A673 (cell line): ENCODE measurements at places on chromosomes 16 and 17.

DNA sequence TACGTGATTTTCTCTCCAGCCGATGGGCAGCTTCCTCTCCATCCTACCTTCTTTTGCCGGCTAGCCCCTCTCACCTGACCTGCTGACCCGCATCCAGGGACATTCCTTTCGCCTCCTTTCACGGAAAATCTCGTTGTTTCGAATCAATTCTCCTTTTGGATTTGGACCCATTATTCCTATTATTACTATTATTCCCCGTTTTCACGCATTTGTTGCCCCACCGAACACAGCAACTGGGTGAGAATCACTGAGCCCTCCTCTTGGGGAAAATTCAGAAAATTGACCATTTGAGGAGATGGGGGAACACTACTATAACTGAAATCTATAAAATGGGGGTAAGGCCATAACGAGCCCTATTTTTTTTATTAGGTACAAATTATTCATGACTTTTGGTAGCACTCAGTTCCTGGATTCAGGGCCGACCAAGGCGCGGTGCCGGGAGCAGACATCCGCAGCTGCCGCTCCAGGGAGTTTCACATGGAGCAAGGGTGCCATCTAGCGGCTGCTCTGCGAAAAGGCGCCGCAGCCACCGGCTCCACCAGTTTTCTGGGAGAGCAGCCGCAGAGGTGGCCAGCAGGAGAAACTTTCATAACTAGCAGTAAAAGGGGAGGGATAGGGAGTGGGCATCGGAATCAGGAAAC is 3.3 kb upstream of the HOXB8 start:
- DNase-seq, result peak; percentile 93

- no peak for DNase-seq
Observed at GRCh38 chr17:9342225-9342624, 233.4 kb downstream of the STX8 start.

DNA sequence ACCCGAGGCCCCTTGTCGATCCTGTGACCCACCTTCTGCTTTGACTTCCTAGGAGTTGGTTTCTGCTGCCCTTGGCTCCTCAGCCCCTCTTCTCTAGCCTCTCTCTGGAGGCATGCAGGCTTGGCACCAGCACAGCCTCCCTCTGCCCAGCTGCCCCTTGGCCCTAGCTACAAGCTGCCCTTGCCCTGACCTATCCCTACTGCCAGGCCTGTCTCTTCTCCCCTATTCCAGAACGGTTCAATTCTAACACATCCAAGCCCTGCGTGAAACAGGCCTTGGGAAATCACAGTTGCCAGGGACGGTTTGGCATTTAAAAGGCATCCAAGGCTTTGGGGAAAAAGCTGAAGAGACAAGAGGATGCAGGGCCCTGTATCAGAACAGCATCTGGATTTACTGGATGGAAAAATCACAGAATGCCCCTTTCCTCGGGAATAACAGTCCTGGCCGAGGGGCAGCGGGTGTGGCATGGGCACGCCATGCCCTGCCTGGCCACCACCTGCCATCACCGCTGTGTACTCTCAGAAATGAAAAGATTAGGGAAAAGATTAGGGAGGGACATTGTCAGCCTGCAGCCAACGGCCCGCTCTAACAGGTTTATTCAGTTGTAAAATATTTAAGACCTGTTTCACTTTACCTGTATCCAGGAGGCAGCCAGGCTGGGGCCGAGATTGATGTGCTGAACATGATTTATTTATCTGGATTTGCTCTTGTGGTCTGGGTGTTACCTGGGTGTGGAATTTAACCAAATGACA is 15.8 kb downstream of the RAI1 start:
- no peak for DNase-seq

- DNase-seq, result peak; percentile 76
Observed at GRCh38 chr17:61837175-61838051, 25.9 kb downstream of the BRIP1 start.

DNA sequence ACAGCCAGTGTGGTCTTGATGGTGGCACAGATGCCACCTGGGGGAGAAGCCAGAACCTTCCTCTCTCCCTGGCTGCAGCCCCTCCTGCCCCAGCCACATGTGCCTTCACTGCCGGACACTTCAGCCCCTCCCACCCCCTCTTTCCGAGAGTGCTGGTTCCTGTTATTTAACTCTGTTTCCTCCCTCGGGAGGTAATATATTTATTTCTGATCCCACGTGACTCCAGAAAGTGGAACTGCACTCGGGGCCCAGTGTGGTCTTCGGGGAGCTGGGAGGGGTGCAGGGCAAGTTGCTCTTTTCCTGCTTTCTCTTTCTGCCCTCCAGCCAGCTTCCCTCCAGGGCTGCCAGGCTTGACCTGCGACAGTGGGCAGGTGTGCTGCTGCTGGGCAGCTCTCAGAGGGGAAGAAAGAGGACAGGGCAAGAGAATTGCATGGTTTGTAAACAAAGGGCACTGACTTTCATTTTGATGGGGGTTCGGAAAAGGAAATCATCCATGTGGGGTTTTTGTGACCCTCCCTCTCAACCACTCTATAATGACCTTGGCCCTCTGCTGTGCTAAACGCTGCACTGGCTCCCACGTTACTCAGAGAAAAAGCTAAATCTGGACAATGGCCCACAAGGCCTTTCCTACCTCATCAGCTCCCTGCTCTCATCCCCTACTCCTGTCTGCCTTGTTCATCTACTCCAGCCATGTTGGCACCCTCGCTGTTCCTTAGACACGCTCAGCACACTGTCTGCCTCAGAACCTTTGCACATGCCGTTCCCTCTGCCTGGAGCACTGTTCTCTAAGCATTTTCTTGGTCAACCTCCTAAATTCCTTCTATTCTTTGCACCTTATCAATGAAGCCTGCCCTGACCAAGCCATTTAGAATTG is 8.2 kb upstream of the CIITA start:
- no peak for DNase-seq

DNA sequence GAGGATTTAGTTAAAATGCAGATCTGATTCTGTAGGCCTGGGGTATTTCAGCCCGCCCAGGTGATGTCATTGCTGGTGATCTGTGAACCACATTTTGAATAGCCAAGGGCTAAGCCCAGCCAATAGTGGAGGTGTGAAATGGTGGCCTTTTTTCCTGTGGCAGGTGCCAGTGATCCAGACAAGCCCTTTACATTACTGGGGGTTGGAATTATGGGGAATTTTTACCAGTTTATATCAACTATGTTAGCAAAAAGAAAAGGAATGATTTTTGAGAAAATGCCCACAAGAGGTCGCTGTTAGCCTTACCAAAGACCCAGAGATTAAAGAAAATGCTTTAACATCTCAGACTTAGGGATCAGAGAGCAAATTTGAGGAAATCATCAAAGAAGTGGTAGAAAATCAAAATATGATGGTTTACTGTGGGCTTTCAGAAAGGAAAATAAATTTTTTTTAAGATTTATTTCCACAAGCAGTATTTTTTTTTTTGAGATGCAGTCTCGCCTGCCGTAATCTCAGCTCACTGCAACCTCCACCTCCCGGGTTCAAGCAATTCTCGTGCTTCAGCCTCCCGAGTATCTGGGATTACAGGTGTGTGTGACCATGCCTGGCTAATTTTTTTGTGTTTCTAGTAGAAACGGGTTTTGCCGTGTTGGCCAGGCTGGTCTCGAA is 3.9 kb downstream of the VPS35L start:
- DNase-seq, result peak; percentile 69

GRCh38 chr17:74677558-74678466 is 34.9 kb downstream of the CD300LF start:
- DNase-seq, result peak; percentile 27

DNA sequence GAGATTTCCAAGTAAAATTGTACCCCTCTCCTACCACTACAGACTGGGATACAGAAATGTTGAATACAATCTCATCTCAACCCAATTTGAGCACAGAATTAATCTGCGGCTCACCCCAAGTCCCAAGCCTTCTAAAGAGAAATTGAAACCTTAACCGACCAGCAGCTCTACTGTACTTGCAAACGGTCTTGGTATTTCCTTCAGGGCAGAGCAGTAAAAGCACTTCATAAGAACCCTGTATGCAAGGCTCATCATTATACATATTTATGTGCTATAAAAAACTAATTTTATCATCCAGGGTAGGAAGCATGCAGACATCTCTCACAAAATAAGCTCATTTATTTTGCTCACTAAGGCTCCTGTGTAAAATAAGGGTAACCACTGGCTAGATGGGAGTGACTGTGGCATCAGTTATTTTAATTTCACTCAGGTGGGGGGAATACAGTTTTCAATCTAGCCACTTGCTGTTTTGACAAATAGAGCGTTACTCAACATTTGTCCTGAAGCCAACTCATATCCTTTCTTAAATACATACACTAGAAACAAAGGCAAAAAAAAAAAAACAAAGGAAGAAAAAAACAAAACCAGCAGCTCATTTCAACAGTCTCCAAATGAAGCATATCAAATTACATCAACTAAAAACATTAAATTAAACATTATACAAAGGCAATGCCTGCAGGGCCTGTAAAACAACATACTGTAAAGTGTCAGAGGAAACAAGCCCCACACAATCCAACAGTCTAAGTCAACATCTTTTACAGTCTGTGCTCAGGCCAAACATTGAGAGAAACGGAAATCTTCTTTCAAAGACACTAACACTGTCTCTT is 65.0 kb downstream of the PARN start:
- peak; percentile 42 for DNase-seq

DNA sequence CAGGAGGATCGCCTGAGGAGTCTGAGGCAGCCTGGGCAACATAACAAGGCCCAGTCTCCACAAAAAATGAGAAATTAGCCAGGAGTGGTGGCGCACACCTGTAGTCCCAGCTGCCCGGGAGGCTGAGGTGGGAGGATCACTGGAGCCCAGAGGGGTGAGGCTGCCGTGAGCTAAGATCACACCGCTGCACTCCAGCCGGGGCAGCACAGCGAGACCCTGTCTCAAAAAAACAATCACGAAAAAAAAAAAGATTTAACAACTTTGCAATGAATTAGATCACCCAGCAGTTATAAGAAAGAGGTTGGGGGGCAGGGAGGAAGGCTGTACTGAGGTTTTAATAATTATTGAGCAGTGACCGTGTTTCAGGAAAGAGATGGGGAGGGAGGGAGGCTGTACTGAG is 49.4 kb downstream of the RPH3AL start:
- DNase-seq, result no peak

- no peak for DNase-seq
Observed at GRCh38 chr16:56414366-56414765, 11.0 kb downstream of the AMFR start.

DNA sequence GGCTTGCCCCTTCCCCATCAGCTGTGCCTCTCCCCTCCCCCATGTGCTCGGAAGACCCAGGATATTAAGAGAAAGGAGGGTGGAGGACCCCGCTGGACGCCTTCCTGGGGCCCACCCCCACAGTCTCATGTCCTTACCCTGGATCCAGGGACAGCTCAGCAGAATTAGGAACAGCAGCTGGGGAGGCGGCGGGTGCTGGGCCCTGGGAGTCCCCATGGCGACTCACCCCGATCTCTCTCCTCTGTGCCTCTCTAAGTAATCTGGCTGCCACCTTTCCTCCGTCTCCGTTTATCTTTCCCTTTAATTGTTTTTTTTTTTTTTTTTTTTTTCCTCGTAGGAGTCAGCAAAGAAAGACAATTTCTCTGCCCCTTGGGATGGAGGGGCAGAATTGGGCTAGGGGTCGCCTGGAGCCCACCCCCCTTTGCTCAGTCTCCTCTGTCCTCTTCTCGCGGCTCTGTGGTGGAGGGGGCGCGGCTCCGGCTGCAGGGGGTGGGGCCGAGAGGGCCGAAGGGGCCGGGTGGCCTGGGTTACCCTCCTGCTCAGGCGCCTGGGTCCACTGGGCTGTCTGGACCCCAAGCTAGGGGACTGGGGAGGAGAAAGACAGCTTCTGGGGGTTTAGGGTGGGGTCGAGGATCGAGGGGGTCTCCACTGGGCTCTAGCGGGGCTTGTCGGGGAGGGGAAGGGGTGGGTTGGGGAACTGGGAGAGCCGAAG is 390 bp downstream of the SEZ6L2 start:
- DNase-seq, result peak; percentile 27

DNA sequence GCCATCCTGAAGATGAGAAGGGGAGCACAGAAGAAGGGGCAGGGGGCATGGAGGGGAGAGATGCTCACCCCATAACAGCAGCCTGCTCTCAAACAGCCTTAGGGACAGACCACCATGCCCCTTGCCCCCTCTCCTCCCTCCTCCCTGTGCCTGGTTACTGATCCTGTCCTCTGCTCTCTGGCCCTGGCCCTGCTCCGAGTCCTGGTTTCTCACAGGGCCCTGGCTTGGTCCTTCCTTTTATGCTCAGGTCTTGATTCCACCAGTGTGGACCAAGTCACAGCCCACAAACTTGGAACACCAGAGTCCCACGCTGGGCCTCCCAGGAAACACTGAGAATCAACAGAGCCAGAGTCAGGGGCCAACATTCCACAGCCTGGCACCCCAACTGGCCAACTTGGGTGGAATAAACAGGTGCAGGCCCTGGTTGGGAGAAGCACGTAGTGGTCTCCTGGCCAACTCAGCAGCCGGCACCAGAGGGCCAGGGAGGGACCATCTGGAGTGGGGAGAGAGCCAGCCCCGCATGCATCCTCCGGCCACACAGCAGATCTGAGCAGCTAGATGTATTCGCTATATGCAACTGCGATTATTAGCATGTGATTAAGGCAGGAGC is 44.9 kb upstream of the CDC42EP4 start:
- no peak for DNase-seq

DNA sequence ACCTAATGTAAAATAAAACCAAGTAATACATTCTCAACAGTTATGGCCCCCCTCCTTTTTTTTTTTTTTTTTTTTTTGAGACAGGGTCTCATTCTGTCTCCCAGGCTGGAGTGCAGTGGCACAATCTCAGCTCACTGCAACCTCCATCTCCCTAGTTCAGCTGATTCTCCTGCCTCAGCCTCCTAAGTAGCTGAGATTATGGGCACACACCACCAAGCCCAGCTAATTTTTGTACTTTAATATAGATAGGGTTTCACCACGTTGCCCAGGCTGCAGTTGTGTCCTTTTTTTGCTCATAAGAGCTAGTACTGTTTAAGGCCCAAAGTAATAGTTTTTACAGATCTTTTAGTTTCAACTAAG is 18.3 kb downstream of the EARS2 start:
- DNase-seq, result no peak

- DNase-seq, result no peak
Observed at GRCh38 chr16:64363039-64363438, 758.8 kb downstream of the CDH11 start.

DNA sequence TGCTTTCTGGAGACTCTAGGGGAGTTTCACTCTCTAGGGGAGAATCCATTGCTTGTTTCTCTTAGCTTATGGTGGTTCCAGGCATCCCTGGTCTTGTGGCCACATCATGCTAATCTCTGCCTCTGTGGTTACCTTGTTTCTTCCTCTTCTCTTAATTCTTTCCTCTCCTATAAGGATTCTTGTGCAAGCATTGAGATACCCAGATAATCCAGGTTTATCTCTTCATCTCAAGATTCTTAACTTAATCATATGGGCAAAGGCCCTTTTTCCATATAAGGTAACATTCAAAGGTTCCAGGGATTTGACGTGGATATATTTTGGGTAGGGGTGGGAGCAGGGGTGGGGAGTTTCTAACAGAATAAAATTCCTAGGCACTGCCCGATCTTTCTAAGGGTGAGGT is 32.6 kb downstream of the FAM20A start:
- no peak for DNase-seq

- DNase-seq, result peak; percentile 11
Observed at GRCh38 chr16:83802135-83802534, 5.6 kb upstream of the HSBP1 start.

DNA sequence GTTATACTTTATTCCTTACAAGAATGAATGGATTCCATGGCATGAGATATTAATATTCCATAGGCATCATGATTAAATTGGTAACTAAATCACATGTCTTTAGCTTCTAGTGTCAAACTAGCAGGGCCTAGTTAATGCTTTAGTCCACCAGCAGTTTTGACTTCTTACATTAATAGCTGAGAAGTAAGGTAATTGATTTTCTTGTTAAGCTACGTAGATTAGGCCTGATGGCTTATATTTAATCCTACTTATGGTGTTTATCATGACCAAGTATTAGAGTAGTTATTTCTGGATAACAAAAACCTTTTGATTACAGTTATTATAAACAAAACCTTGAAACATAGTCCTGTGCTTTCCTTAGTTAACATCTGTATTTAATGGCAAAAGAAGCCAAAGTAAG is 184.5 kb downstream of the TANC2 start:
- no peak for DNase-seq
